ENCODE measurements at places on chromosomes 3 and 15. TPM values are rescaled to one million over a fixed set of nuclear protein-coding genes. Genes with fewer than 3 reads are reported as not detected.

- H3K27ac ChIP-seq, result no peak overlapping the region
- no peaks in the 10 kb centered on the region for H3K27me3 ChIP-seq
- no peaks in the 10 kb centered on the region for H3K4me1 ChIP-seq
- no peak overlapping the region for H3K4me3 ChIP-seq
- no peak for DNase-seq
Measured at GRCh38 chr3:178482981-178483380, 53.3 kb upstream of the KCNMB2 start.

CHRD gene
- not detected for total RNA-seq

DNA sequence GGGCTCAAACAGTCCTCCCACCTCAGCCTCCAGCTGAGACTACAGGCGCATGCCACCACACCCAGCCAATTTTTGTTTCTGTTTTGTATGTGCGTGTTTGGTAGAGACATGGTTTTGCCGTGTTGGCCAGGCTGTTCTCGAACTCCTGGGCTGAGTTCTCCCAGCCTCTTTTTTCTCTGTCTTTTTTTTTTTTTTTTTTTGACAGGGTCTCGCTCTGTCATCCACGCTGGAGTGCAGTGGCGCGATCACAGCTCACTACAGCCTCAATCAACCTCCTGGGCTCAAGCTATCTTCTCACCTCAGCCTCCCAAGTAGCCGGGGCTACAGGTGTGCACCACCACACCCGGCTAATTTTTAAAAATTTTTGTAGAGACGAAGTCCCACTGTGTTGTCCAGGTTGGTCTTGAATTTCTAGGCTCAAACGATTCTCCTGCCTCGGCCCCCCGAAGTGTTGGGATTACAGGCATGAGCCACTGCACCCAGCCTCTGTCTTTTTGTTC lies 867 bp upstream of the DCAF1 start:
- H3K4me1 ChIP-seq, result peaks cover 8% of the 10 kb centered on the region
- no peaks in the 10 kb centered on the region for H3K27me3 ChIP-seq

GRCh38 chr3:129305592-129306091 lies 27.0 kb downstream of the HMCES start:
- peaks cover 4% of the 10 kb centered on the region for H3K4me1 ChIP-seq
- DNase-seq, result no peak
- H3K4me3 ChIP-seq, result no peak overlapping the region
- H3K36me3 ChIP-seq, result peaks cover 45% of the 10 kb centered on the region
- H3K27ac ChIP-seq, result no peak overlapping the region
- H3K27me3 ChIP-seq, result no peaks in the 10 kb centered on the region

GRCh38 chr3:53156368-53156834 lies 4.6 kb upstream of the PRKCD start:
- H3K36me3 ChIP-seq, result peaks cover 9% of the 10 kb centered on the region
- H3K27ac ChIP-seq, result no peak overlapping the region
- peaks cover 16% of the 10 kb centered on the region for H3K4me1 ChIP-seq
- no peaks in the 10 kb centered on the region for H3K27me3 ChIP-seq
- no peak for DNase-seq
- H3K4me3 ChIP-seq, result no peak overlapping the region

DNA sequence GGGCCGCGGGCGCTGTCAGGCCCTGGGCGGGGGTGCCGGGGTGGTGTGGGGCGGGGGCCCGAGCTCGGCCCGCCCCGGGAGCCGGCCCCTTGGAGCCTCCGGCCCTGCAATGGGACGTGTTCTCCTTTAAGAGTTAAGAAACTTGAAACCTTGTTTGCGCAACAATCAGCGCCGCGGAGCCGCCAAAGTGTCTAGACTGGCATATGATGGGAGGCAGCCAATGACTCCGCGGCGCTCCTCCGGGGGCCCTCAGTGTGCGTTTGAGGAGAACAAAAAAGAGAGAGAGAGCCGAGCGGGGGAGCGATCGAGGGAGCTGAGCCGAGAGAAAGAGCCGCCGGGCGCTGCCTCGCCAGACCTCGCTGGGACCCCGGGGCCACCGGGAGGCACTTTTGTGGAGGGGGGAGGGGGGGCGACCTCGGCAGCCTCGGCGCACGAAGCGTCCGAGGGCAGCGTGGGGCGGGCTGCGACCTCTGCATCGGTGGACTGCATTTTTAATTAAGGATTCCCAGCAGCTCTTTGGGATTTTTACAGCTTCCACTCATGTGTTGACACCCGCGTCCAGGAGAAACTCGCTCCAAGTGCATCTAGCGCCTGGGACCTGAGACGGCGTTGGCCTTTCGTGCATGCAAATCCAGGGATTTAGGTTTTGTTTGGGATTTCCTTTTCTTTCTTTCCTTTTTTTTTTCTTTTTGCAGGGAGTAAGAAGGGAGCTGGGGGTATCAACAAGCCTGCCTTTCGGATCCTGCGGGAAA lies at the start of gene SMAD6:
Gene SMAD6, plus strand, starts transcription at position 202 of the 752 bp plus-strand sequence. CDS start 1,023 bp downstream, outside the sequence.
- H3K27me3 ChIP-seq, result peaks cover 18% of the 10 kb centered on the region
- H3K4me1 ChIP-seq, result peaks cover 12% of the 10 kb centered on the region
- H3K27ac ChIP-seq, result no peak within 1 kb of the TSS
- DNase-seq, result peak; percentile 98

- H3K27me3 ChIP-seq, result no peaks in the 10 kb centered on the region
- H3K36me3 ChIP-seq, result peaks cover 15% of the 10 kb centered on the region
- H3K27ac ChIP-seq, result no peak overlapping the region
- peaks cover 44% of the 10 kb centered on the region for H3K4me1 ChIP-seq
- H3K4me3 ChIP-seq, result no peak overlapping the region
Measured at GRCh38 chr15:31336593-31337295, 10.1 kb downstream of the KLF13 start.

DNA sequence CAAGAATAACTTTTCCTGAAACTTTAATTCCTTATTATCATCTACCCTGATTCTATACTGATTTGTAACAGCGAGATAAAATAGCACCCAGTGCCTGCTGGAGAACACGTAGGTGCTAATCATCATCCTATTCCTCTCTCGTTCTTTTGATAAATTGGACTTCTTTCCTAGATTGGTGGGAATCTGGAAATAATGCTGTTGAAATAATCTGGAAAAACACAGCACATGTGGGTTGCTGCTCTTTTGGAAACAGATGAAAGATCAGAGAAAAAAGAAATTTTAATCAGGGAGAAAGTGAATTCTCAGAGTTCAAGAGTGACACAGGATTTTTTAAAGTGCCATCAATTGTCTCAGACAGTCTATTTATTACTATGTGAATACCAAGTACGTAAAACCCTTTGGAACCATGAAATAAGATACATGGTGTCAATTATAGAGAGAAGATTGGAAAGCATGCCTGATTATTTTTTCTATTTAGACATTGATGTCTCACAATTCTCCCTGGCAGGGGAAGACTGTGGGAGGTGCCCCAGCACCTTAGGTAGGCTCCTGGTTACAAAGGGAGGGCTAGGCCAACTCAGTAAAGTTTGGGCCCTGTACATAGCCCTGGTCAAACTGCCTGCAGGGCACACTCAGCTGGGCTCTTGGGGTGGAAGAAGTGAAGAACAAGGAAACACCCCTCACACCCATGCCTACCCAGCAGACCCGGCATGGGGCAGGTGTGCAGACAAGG lies 60.0 kb upstream of the SNRPA1 start:
- no peak overlapping the region for H3K4me3 ChIP-seq
- DNase-seq, result no peak
- no peak overlapping the region for H3K27ac ChIP-seq
- H3K27me3 ChIP-seq, result no peaks in the 10 kb centered on the region
- H3K36me3 ChIP-seq, result peaks cover 4% of the 10 kb centered on the region
- peaks cover 33% of the 10 kb centered on the region for H3K4me1 ChIP-seq

DNA sequence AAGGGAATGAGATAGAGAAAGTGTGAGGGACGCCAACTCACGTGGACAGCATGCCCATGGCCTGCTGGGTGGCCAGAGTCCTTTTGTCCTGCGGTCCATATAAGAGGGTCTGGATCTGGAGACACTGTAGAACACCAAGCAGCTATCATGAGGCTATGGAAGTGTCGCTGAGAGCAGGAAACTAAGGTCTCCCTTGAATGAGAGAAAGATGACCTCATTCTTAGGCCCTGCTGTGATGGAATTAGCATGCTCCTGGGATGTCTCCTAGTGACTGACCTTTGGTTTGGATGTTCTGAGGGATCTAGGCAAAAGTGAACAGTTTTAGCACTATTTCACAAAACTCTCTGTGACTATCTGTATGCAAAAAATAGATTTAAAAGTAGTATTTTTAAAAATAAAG lies 34.4 kb downstream of the SYNM start:
- H3K4me3 ChIP-seq, result no peak overlapping the region
- H3K4me1 ChIP-seq, result no peaks in the 10 kb centered on the region

- DNase-seq, result no peak
- H3K4me1 ChIP-seq, result peaks cover 5% of the 10 kb centered on the region
- no peaks in the 10 kb centered on the region for H3K27me3 ChIP-seq
- H3K4me3 ChIP-seq, result no peak overlapping the region
- H3K36me3 ChIP-seq, result no peaks in the 10 kb centered on the region
Measured at GRCh38 chr15:48888836-48889235, 10.9 kb downstream of the EID1 start.

DNA sequence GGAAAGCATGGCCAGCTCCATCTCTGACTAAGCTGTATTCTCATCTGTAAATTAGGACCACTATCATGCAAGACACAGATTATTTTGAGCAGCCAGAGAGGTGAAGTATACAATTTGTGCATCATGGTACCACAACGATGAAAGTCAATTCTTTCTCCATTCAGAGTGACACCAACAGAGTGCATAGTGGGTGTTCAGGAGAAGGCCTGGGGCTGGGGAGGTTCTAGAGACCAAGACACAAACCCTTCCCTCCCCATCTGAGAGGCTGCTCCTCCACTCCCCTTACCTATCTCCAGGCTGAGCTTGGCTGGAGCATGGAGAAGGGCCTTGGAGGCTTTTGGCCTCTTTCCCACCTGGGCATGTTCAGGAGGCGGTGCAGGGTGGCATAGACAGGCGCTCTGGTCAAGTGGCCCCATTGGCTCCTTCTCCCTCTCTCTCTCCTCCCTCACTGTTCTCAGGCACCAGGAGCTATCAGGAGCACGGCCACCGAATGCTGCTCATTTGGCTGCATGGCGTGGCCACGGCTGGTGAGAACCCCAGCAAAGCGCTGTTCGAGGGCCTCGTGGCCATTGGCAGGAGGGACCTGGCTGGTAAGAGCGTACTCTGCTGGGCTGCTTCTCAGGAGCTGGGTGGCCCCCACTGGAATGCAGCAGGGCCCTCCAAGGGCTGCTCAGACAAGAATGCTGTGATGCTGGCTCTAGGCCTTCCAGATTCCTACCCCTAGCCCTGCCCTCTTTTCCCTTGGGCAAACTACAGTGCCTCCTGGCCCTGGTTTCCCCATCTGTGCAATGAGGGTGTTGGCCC lies 37.9 kb downstream of the ANKDD1A start:
- no peaks in the 10 kb centered on the region for H3K4me1 ChIP-seq
- no peaks in the 10 kb centered on the region for H3K27me3 ChIP-seq
- peaks cover 7% of the 10 kb centered on the region for H3K36me3 ChIP-seq
- no peak for DNase-seq
- no peak overlapping the region for H3K4me3 ChIP-seq

SYNM gene
- total RNA-seq, result 0.12 TPM

LRRC34 gene
- not detected for total RNA-seq

OSTN gene
- total RNA-seq, result not detected

HIGD2B gene
- not detected for total RNA-seq

DNA sequence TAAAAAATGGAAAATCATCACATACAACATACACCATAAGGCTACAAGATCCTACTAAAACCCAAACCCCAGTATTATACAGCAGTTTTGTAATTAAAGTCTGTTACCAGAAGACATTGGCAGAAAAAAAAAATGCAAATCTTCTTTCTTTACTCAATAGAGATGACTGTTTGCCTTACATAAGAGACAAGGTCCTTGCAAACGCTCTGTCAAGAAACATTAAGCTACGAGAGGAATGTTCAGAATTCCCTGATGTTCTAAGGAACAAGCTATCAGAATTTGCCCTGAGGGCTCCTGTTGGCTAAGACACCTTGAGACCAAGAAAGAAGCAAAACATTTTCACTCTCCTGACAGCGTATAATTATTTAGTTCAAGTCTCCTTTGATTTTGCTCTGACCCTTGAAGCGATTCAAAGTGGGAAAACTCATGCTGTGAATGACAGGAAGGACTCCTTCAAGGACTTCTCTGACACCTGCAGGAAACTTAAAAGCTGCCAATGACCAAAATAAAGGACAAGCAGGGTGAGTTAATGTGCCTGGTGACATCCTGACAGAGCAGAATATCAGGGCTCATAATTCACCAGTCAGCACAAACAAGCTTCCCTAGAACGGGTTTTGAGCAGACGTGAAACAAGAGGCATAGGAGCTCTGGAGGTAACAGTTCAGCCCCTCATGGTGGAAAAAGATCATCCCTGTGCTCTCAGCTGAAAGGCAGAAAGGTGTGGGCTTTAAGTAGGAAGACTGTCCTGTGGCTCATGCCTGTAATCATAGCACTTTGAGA lies 2.5 kb downstream of the SCAMP2 start:
- peaks cover 16% of the 10 kb centered on the region for H3K36me3 ChIP-seq
- no peaks in the 10 kb centered on the region for H3K27me3 ChIP-seq
- peak; percentile 73 for DNase-seq
- H3K4me3 ChIP-seq, result peak overlapping the region; percentile 70
- peak overlapping the region; percentile 79 for H3K27ac ChIP-seq

DNA sequence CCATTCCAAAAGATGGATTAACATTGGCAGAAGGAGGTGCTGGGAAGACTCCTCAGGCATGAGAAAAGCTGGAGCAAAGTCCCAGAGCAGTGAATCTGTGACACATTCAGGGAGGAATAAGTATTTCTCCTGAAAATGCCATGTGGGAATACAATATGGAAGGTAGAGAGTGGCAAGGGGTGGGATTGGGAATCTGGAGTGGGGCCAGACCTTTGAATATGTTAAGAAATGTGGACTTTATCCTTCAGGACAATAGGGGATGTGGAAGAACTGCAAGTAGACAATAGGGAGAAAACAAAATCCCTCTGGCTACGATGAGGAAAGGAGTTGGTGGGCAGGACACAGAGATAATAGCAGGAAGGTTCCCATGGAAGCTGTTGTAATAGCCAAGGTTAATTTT lies 305.6 kb upstream of the TGFBR2 start:
- H3K36me3 ChIP-seq, result peaks cover 7% of the 10 kb centered on the region
- no peak overlapping the region for H3K4me3 ChIP-seq
- peaks cover 32% of the 10 kb centered on the region for H3K4me1 ChIP-seq
- no peak overlapping the region for H3K27ac ChIP-seq
- no peak for DNase-seq

DNA sequence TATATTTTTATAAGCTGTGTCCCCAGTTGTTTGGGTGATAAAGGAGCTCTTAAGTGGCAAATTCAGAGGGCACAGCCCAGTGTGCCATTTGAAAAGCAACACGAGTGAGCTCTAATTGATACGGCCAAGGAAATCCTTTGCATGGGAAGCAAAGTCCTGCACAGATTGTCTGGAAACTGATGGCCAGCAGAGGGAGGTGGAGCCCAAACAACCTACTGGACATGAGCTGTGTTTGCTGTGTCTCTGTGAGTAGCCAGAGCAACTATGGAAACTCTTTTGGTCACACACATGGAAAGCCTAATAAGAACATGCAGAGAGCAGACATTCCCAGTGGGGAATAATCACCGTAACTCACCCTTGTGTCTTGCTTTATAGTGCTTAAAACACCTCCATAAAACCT lies 24.4 kb downstream of the ONECUT1 start:
- peaks cover 87% of the 10 kb centered on the region for H3K27me3 ChIP-seq
- H3K27ac ChIP-seq, result no peak overlapping the region
- no peak overlapping the region for H3K4me3 ChIP-seq
- H3K36me3 ChIP-seq, result no peaks in the 10 kb centered on the region

Data from MCF 10A (cell line).